ENCODE measurements at places on chromosomes 6 and 20. TPM values are rescaled to one million over a fixed set of nuclear protein-coding genes. Genes with fewer than 3 reads are reported as not detected.

The CPNE5 gene
- 0.20 TPM for total RNA-seq

The MOG gene
- total RNA-seq: not detected

The PXT1 gene
- 0.13 TPM for total RNA-seq

The SLC35D3 gene
- not detected for total RNA-seq

The PLG gene
- total RNA-seq: not detected

The VWA7 gene
- 0.26 TPM for total RNA-seq

The DEFB125 gene
- not detected for total RNA-seq

The SMPD2 gene
- 7.7 TPM for total RNA-seq

The EPPIN gene
- total RNA-seq: 0.39 TPM

The C6orf118 gene
- not detected for total RNA-seq

The ARFGEF3 gene
- total RNA-seq: 1.0 TPM

The SPATS1 gene
- total RNA-seq: not detected

The BRPF3 gene
- total RNA-seq: 24.4 TPM

The BMP7 gene
- not detected for total RNA-seq

The HLA-DQB2 gene
- total RNA-seq: not detected

The FAM217A gene
- total RNA-seq: not detected

The MEI4 gene
- total RNA-seq: not detected

The LY6G6C gene
- total RNA-seq: not detected

Data from smooth muscle cell of the pulmonary artery (primary cell).